CD4-positive, alpha-beta T cell (primary cell): ENCODE measurements at places on chromosomes 2 and 18.
A peak's percentile ranks its signal among the peaks of the same experiment; 100 is the strongest.

DNA sequence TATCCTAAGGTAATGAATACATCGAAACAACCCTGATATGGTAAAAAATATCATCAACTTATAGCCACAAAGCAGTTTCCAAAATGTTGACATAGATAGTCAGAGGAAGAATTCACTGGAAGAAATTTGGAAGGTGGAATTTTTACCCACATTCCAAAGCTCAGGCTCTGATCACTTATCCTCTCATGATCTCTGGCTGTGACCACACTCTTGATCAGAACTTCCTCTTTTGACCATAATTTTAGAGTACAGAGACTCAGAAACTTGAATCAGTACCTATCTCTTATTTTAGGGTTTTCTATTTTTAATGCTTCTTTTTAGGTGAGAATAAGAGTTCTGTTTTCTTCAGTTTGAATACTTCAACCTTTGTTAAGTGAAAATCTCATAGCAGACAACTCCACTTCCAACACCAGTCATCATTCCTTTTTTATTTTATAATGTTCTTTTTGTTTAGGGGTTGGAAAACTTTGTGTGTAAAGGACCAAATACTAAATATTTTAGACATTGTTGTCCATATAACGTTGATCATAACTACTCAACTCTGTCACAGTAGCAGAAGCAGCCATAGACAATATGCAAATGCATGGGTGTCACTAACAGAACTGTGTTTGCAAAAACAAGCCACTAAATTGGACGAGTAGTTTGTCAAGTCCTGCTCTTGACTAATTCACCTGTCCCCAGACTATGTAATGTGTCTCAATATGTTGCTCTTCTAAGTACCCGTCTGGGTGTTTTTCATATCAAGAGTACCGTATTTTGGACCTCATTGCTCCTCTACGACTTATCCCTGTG is 891.6 kb upstream of the CRIM1 start:
- no peak for DNase-seq

- DNase-seq, result no peak
These were observed 68.5 kb downstream of the MOGAT1 start for GRCh38 chr2:222739939-222740338.

GRCh38 chr18:72768681-72769229 is 99.0 kb downstream of the NETO1 start:
- DNase-seq, result no peak

GRCh38 chr2:11691076-11691660 is 21.2 kb upstream of the NTSR2 start:
- DNase-seq, result peak; percentile 25

GRCh38 chr2:24920098-24920808 is at the start of gene ADCY3:
Gene ADCY3, minus strand, starts transcription at chr2:24920237. Its CDS starts 1,250 bp downstream, at chr2:24918987.
- peak; percentile 70 for DNase-seq

DNA sequence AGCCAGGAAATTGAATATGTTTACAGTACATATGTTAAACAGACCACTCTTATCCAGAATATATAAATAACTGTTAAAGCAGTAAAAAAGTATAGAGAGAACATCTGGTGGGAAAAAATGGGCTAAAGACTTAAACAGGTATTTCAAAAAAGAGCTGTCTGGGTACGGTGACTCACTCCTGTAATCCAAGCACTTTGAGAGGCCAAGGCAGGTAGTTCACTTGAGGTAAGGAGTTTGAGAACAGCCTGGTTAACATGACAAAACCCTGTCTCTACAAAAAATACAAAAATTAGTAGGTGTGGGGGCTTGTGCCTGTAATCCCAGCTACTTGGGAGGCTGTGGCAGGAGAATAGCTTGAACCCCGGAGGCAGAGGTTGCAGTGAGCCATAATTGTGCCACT is 171.4 kb upstream of the FSIP2 start:
- no peak for DNase-seq

GRCh38 chr2:74119912-74120825 is 27.5 kb downstream of the BOLA3 start:
- peak; percentile 83 for DNase-seq

DNA sequence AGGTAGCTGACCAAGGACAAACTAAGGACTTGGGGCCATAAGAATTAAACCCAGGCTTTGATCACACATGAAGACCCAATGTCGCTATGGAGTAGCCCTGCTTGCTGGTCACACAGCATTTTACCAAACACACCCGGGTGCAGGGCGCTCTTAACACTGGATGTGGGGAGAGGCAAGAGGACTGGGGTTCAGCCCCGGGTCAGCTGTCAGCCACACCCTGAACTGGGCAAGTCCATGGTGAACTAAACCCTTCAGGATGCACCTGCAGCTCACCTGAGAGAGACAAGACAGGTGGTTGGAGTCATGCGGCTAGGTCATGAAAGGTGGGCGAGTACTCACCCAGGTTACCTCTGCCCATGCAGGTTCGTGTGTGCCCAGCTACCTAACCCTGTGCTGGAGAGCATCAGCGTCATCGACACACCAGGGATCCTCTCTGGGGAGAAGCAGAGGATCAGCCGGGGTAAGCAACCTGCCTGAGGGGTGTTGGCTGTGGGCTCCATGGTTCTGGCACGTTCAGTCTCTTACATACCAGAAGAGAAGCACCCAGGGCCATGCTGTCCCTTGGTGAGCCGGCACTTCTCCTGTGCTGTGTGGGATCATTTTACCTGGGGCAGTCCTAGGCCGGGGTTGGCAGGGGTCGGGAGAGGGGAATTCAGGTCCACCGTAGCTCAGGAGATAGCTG is 15.2 kb downstream of the EHD3 start:
- DNase-seq, result no peak

- DNase-seq, result no peak
These were observed 16.5 kb downstream of the RNF149 start for GRCh38 chr2:101291973-101292372.

DNA sequence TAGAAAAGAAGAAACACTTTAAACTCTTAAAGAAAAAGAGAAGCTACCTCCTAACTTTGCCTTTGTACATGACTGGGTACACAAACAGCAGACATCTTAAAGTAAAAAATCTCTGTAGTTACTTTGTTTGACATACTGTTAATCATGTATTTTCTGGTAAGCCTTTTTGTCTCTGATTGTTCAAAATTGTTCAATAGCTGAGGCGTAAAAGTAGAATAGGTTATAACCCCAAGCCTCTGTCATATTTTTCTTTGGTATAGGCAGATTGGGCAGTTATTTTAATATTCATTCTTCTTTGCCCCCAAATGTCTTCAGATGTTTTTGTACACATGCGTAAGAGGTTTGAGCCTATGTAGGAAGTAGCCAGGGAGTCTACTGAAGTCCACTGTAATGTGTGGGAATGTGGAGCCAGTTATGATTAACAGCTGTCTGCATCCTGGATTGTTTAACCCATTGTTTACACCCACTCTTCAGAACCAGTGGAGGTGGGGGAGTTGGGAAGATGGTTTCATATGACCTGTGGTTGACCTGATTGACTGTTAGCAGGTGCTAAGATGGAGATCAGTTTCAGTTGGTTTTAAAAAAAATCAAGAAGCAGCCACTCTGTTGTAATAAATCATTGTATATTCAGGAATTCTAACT is 150.5 kb downstream of the TANC1 start:
- DNase-seq, result no peak

- DNase-seq, result no peak
These were observed 157.8 kb downstream of the BABAM2 start for GRCh38 chr2:28048341-28048740.

- DNase-seq, result peak; percentile 0
These were observed 97.6 kb downstream of the NFATC1 start for GRCh38 chr18:79493211-79493800.

DNA sequence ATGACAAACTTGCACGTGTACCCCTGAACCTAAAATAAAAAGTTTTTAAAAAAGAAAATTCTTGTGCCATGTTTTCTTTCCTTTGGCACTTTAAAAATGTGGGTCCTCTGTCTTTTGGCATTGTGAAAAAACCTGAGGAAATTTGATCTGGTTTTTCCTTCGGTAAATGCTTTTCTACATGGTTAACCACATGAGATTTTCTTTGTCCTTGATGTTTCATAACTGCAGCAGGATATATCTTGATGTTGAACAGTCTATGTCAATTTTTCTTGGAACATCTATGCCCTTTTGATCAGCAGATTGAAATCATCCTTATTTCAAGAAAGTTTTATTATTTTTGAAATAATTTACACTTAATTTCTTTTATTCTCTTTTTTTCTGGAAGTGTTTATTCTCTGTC is 109.1 kb downstream of the TMEM17 start:
- DNase-seq, result no peak

DNA sequence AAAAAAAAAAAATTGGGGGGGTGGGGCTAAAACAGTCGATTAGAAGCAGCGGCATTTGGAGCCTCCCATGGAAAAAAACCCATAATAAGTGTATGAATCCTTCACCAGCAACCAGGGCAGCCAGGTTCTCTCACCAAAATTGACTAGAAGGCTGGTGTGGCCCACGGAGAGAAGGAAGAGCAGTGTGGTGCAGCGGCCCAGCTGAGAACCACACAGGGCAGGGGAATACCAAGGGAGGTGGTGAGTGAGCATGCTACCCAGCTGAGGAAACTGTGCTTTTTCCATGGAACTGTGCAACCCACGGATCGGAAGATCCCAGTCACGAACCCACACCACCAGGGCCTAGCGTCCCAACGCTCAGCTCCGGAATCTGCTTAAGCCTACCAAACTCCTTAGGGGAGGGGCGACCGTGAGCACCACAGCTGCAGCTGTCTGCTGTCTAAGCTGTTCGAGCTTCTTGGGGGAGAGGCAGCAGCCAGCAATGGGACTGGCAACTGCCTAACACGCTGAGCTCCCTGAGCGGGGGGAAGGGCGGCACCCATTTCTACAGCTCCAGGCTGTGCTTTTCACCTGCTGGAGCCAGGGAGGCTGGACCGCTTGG is 1037.2 kb upstream of the ACVR2A start:
- no peak for DNase-seq

DNA sequence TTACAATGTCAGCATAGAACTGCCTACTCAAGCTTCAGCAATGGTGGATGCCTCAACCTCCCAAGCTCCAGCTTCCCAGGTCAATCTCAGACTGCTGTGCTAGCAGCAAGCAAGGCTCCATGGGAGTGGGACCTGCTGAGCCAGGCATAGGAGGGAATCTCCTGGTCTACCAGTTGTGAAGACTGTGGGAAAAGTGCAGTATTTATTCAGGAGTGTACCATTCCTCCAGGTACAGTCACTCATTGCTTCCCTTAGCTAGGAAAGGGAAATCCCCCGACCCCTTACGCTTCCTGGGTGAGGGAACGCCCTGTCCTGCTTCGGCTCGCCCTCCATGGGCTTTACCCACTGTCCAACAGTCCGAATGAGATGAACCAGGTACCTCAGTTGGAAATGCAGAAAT is 130.3 kb downstream of the ADCYAP1 start:
- no peak for DNase-seq

- no peak for DNase-seq
These were observed 83.4 kb downstream of the SLC25A12 start for GRCh38 chr2:171810422-171811244.

DNA sequence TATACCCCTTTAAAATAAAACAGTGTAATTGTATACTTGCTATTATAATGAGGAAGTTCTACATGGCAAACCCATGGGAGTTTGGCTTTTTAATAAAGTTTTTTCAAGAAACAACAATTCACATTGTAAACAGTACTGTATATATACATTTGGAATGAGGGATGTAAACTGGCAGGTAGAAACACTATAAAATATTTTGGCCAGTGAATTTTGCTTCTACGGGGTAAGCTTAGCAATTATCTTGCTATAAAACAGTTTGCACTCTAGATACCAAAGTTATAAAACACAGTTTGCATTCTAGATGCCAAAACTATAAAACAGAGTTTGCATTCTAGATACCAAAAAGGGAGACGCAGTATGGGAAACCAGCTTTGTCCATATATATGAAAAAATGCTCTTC is 16.6 kb downstream of the THUMPD2 start:
- DNase-seq, result no peak

DNA sequence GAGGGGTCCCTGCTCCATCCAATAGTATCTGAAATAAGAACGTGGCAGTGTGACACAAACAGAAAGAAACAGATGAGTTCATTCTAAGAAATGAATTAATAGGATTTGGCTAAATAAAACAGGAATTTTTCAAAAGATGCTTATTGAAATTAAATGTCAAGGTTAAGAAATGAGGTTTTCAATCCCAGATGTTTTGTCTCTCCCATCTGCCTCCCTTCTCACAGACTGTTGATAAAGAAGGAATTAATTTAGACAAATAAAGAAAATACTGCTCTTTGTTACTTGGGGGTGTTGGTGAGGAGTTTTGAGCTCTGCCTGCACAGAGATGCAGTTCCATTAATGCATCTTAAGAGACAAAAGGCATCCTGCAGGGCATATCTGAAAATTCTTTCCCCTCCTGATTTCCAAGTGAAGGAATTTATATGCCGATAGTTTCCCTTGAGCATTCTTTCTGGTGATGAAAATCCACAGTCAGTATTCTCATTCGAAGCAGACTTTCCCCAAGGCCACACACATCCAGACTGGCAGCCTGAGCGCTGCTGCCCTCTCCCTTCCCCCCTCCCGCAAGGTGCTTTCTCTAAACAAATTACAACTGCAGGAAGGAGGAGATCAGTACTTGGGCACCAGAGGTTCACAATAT is 385.4 kb upstream of the RND3 start:
- DNase-seq, result no peak

- no peak for DNase-seq
These were observed 2.3 kb upstream of the ZNF532 start for GRCh38 chr18:58862356-58862755.

DNA sequence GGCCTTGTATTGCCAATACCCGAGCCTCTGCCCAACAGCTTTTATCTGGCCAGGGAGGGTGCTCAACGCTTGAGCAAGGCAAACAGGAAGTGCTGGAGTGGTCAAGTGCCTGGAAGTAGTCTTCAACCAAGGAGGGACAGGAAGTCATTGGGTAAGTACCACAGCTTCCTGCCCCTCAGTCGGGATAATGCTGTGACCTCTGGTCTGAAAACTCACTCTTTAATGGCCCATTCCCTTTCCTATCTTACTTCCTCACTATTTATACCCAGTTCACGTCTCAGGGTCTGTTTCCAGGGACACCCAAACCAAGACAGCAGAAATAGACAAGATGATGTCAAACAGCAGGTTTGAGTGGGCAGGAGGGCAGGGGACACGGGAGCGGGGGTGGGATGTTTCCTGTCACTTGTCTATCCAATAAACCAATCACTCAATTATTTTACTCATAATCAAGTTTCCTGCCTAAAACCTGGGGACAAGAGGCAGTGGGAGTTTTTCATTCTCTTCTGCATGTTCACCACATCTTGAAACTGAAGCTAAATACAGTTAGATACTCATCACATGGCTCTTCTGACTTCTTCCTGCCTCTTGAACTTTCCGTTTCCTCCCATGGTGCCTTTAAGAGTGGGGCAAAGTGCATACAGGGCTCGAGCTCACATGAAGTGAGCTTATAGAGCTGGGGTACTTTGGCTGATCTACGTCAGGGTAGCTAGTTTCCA is 68.9 kb upstream of the CAB39 start:
- DNase-seq, result no peak

GRCh38 chr18:44716697-44717163 is 36.0 kb downstream of the SETBP1 start:
- DNase-seq, result no peak

- no peak for DNase-seq
These were observed 142.8 kb upstream of the ALPP start for GRCh38 chr2:232235716-232236115.

DNA sequence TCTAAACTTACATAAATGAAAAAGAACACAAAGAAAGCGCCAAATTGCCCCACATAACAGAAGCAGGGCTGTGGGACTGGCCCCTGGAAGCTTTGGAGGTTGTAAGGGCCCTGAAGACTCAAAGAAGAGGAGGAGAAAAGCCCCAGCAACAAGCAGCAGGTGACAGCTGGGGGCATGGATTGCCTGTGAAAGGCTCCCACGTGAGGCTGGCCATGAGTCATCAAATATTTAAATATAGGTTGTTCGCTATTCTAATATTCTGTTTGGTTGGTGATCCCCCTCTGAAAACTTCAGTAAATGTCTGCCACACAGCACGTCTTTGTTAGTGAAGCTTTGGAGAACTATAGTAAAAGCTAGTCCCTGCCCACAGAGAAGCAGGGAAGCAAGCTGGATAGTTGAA is 132.4 kb downstream of the MREG start:
- DNase-seq, result no peak
